ENCODE measurements at places on chromosomes 5 and 9. TPM values are rescaled to one million over a fixed set of nuclear protein-coding genes. Genes with fewer than 3 reads are reported as not detected.

DNA sequence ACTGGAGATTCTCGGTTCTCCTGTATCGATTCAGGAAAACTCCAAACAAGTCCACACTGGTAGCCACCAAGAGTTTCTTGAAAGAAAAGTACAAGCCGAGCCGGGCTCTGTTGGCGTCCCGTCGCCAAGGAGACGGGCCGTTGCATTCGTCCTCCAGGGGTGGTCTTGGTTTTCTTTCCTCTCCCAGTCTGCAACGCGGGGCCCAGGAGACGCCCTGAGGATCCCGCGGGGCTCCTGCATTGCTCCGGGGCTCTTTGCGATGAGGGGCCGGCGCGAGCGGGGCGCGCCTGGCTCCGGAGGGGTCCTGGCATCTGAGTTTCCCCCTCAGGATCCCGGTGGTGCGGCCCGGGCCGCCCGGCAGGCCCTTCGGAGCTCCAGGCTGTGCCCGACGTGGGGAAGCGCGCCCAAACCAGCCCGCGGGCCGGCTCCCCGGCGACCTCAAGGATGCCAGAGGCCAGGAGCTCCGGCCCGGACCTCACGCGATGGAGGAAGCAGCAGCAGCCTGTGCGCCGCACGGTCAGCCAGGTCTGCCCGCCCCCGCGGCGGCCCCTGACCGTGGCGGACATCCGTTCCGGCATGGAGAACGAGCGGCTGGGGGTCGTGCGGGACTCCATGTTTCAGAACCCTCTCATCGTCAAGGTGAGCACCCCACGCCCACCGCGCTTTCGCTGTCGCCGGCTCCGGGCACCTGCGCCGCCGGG, at the start of gene CFAP77:
Gene CFAP77, plus strand, starts transcription at position 384 of the 701 bp plus-strand sequence. Its CDS starts 61 bp downstream, at position 445.
- no peak for DNase-seq

DNA sequence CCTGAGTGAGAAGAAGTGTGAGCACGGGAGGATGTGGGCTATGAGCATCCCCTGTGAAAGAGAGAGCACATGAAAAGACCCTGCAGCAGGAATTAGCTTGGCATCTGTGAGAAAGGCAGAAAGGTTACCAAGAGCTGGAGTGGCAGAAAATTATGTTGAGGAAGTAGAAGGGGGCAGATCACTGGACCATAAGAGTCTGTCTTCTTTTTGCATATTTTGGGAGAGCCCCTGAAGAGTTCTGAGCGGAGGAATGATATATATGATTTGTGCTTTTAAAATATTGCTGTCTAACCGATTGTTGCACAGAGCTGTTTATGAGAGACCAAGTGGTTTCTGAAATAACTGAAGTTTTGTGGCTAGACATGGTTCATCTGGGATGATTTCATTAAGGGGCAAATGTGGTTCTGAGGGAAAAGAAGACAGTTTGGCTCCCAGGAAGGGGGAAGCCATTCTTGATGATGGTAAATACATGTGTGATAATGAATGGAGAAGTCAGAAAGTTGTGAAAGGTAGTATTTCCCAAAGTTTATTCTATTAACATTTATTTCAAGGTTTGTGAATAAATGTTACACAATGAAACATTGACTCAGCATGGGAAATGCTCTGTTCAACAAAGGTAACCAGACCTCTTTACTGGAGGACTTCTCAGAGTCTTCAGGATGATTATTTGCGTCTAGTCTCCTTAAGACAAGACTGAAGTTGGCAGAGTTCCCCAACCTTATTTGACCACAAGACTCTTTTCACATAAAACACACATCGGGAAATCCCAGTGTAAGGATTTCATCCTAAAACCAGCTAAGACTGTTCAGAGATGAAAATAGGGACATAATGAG, 31.5 kb upstream of the ADRB2 start:
- no peak for DNase-seq

The PCDH1 gene
- polyA plus RNA-seq, result 13.6 TPM

DNA sequence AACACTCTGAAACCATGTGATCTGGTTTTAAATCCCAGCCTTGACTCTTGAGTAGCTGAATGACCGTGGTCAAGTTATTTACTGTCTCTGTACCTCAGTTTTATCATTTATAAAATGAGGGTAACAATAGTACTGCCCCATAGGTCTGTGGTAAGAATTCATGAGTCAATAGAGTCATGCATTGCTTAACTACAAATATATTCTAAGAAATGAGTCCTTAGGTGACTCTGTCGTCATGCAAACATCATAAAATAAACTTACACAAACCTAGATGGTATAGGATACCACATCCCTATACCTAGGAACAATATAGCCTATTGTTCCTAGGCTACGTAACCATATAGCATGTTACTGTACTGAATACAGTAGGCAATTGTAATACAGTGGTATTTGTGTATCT, 20.3 kb upstream of the ABCA1 start:
- no peak for DNase-seq

DNA sequence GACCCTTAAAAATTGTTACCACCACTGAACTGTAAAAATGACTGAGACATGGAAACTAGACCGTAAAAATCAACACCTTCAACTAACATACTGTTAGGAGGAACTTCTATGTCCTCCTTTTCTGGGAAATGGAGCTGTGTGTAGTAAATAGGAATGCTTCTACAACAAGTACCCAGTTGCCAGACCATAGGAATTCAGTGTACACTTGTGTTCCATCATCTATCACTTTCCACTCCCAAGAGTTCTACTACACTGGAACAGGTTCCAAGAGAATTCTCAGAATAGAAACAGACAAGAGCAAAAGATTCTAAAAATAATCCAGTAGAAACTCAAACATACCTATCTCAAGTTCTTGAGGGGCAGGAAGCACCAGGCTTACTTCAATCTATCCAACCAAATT, 23.6 kb downstream of the UBAP2 start:
- no peak for DNase-seq
